PC-3 (cell line): ENCODE measurements at places on chromosomes 7 and 10.

DNA sequence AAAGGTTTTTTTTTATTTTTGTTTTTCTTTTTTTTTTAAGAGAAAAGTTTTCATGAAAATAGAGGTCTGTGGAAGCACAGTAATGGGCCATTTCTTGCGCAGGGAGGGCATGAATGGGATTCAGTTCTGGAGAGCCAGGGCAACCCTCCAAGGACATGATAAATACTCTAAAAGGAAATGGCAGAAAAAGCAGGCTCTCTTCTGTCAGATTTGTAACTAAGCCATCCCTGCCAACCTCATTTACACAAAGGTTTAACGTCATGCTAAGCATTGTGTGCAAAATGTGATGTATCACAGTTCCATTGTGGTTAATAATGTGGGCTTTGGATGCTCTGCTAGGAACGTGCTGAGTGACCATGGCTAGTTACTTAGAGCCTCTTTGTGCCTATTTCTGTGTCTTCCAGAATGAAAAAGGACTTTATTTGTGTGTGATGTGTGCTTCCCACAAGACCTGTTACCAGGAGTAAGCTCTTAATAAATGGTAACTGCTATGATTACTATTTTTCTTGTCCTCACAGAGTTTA, 1095.9 kb upstream of the SORCS1 start:
- no peak for DNase-seq

GRCh38 chr10:4688601-4689000, 137.4 kb upstream of the AKR1E2 start:
- no peak for DNase-seq

- peak; percentile 74 for DNase-seq
Measured at GRCh38 chr10:3197348-3198003, 24.9 kb upstream of the PITRM1 start.

GRCh38 chr10:836782-837181, 94.7 kb downstream of the LARP4B start:
- DNase-seq, result no peak

DNA sequence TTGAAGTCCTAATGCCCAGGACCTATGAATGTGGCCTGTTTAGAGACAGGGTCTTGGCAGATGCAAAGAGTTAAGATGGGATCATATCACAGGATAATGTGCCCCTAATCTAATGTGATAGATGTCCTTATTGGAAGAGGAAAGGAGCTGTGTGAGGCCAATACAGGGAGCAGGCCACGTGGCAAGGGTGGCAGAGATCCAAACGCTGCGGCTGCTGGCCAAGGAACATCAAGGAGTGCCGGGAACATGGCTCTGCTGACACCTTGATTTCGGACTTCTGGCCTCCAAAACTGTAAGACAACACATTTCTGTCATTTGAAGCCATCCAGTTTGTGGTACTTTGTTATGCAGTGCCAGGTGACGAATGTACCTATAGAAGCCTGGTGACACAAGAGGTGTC, 37.7 kb upstream of the EZH2 start:
- DNase-seq, result no peak

DNA sequence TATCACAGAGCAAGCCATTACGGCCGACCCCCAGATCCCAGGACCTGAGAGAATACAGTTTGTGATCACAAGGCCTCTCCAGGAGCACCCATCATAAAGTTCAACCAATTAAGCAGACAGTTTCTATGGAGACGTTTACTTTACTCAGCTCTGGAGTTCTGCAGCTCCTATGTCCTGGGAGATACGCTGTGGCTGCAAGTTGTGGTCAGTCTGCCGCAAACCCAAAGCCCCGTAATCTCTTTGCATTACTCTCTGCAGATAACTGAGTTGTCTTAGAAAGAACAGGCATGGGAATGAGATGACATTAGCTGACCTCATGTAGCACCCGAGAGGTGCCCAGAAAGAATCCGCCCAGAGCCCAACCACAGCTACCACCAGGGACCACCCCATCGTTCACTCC, 305.1 kb downstream of the FGFR2 start:
- DNase-seq, result no peak

DNA sequence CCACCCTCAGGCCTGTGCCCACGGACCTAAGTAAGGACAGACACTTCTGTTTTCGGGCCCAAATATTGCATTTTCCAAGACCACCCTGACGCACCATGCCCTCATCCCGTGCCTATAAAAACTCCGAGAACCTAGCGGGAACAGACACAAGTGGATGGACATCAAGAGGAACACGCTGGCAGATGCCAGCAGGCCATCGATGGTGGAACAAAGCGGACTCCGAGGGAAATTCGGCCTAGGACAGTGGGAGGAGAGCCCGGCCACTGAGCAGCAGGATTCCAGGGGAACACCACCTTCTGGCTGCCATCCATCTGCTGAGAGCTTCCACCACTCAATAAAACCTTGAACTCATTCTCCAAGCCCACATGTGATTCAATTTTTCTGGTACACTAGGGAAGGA, 243.6 kb upstream of the ZWINT start:
- no peak for DNase-seq

DNA sequence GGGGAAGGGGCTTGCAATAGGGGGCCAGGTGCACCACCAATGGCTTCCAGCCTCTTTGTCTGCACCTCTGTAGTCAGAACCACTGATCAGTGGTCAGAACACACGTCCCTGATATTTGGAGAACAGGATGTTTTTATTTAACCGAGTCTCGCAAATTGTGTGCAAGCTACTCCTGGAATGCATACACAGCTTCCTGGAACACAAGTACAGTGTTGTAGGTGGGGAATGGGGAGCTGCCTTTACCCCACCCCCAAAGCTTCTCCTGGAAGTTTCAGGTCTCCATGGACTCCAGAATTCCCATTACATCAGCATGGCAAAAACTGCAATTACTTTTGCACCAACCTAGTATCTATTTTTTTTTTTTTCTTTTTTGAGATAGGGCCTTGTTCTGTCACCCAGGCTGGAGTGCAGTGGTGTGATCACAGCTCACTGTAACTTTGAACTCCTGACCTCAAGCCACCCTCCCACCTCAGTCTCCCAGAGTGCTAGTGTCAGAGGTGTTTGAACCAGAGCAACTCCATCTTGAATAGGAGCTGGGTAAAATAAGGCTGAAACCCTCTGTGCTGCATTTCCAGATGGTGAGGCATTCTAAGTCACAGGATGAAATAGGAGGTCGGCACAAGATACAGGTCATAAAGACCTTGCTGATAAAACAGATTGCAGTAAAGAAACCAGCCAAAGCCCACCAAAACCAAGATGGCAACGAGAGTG, 374.0 kb downstream of the CALN1 start:
- no peak for DNase-seq

GRCh38 chr10:12308057-12308456, 41.3 kb upstream of the CAMK1D start:
- no peak for DNase-seq

GRCh38 chr7:50276483-50276882, 28.0 kb upstream of the IKZF1 start:
- no peak for DNase-seq

- peak; percentile 33 for DNase-seq
Measured at GRCh38 chr7:105673367-105674084, 92.2 kb upstream of the EFCAB10 start.

GRCh38 chr10:80720549-80720948, 182.8 kb downstream of the SH2D4B start:
- DNase-seq, result no peak

- no peak for DNase-seq
Measured at GRCh38 chr7:47119261-47119865, 462.5 kb downstream of the TNS3 start.

- DNase-seq, result no peak
Measured at GRCh38 chr10:71627230-71627939, 92.2 kb downstream of the C10orf105 start.

- DNase-seq, result peak; percentile 84
Measured at GRCh38 chr10:59536167-59537014, 173.3 kb downstream of the SLC16A9 start.

DNA sequence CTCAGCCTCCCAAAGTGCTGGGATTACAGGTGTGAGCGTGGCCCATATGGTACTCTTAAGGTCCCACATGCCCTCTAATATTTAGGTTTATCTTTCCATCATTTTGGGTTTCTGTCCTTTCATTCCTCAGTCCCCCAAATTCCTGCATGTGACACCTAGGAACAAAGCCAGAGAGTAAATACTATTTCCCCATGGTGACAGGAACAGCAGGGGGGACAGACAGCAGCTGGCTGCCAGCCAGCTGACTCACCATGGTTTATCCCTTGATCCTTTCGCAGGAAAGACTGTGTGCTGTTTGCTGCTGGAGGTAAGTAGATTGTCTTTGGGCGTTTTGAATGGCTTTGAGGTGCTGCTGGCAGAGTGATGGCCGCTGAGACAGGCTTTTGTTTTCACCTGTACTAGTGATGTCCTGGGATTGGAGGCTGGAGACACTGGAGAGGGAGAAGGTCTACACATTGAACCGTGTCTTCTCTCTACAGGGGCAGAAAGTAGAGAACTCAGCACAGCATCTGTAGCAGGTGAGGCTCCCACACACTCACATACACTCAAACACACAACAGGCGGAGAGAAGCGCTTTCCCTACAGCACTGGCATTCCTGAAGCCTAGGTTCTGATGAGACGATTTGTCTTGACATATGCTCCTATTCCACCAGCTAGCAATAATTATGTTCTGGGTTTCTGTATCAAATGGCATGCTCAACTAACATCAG, 83.7 kb upstream of the EFCAB10 start:
- DNase-seq, result peak; percentile 73

- peak; percentile 10 for DNase-seq
Measured at GRCh38 chr7:1431634-1432380, 27.5 kb downstream of the MICALL2 start.

- no peak for DNase-seq
Measured at GRCh38 chr10:15118615-15119014, 21.5 kb downstream of the RPP38 start.

GRCh38 chr7:132275416-132276233, 300.6 kb downstream of the PLXNA4 start:
- peak; percentile 5 for DNase-seq

- DNase-seq, result no peak
Measured at GRCh38 chr7:2687338-2687869, 598 bp upstream of the AMZ1 start.

GRCh38 chr10:126233182-126234148, 154.8 kb downstream of the ADAM12 start:
- DNase-seq, result no peak

GRCh38 chr10:716821-717220, 27.4 kb upstream of the DIP2C start:
- no peak for DNase-seq

DNA sequence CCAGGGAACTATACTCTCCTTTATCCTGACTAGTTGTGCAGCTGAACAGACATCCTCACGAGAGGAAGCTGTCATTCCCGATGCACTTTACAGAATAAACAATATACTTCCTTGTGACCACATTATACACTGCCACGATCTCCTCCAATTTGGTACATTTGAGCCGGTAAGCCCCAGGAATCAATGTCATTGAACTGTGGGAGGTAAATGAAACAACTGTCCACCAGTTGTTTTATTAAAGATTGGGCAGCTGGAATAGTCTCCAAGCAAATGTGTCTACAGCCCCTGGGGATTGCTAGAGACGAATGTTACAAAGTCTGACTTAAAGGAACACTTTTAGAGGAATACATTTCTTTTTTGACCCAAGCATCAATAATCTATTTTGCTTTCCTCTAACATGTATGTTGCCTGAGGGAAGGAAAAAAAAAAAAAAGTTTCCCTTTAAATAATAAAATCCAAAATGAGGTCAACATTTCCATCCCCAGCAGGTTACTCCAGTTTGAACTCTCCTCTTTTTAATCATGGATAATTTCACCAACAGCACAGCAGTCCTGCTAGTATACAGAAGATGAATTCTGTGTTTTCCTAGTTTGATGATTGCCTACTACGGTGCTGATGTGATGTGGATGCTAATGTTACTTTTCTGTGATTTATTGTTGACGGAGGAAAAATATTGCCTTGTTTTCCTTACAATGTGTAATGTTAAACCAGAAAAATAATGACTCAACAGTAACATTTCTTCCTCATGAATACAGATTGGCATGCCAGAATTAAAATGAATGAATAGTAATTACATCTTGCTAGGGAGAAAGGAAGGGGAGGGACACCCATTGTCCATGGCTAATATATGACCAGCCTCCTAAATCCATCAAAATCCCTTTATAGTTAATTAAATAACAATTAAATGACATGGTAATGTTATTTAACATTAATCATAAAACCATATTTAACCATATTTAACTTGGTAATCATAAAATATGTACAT, 360.9 kb downstream of the NEBL start:
- no peak for DNase-seq

GRCh38 chr7:22350466-22351328, 6.3 kb downstream of the RAPGEF5 start:
- peak; percentile 76 for DNase-seq

- DNase-seq, result no peak
Measured at GRCh38 chr10:132970641-132971438, 28.5 kb upstream of the CFAP46 start.

DNA sequence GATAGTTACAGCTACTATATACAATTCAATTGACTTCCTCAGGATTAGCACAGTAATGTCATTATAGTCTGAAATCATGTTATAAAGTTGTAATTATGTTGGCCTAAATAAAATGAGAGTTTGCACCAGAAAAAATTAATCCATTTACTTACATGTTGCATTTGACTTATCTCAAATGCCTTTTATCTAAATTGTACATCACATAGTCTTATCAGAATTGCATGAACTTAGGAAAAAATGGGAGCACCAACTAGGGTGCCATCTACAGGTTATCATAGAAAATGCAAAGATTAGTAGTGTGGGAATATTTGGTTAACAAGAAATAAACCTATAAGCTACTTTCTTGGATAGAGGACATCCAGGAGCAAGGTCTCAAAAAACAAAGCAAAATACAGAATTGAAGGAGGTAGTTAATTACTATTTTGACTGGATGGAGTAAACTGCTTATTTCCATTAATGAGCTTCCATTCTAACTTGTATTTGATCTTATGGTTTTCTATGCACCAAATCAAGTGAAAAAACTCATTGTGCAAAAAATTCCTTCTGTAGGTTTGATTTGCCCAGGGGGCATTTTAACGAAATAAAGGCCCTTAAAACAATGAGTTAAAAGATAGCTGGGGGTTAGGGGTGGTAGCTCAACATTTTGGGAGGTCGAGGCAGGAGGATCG, 60.0 kb upstream of the ORC5 start:
- DNase-seq, result peak; percentile 28

- DNase-seq, result peak; percentile 66
Measured at GRCh38 chr7:22348379-22348778, 8.6 kb downstream of the RAPGEF5 start.

- DNase-seq, result no peak
Measured at GRCh38 chr10:86813982-86814381, 57.6 kb downstream of the BMPR1A start.

DNA sequence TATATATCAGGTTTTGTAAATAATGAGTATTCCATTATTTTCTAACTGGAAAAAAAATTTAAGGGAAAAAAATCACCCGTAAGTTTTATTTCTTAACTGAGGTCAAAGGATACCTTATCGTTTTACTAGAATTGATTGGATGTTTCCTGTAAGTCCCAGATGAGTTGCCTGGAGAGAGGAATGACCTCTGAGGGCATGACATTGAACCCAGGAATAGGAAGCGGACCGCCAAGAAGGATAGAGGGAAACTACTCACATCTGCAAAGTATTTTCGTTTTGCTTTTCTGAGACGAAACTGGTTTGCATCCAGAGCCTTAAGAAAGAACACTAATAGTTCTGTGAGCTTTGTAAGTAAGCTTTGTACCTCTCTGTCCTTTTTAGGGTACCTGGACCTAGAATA, 17.4 kb downstream of the RABGEF1 start:
- DNase-seq, result no peak
